ENCODE measurements at places on chromosomes 2 and 18.

- no peak for DNase-seq
These were observed 37.5 kb downstream of the SLC4A3 start for GRCh38 chr2:219664944-219665343.

DNA sequence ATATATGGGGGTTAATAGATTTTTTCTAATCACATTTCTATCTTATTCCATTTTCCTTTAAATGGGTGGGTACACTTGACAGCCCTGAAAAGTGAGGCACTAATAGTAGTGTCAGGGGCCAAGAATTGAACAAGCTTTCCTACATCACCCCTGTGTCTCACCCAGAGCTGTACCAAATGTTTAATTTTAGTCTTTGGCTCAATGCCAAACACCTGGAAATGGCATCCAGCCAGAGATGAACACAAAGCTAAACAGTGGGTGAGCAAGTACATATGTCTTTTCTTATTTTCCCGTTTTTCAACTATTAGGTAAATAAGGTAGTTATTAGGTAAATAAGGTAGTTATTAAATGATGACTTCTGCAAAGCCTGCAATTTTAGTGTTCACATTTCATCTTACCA is 276.3 kb upstream of the ERBB4 start:
- no peak for DNase-seq

- DNase-seq: no peak
These were observed 233.2 kb upstream of the SMAD7 start for GRCh38 chr18:49183921-49184320.

DNA sequence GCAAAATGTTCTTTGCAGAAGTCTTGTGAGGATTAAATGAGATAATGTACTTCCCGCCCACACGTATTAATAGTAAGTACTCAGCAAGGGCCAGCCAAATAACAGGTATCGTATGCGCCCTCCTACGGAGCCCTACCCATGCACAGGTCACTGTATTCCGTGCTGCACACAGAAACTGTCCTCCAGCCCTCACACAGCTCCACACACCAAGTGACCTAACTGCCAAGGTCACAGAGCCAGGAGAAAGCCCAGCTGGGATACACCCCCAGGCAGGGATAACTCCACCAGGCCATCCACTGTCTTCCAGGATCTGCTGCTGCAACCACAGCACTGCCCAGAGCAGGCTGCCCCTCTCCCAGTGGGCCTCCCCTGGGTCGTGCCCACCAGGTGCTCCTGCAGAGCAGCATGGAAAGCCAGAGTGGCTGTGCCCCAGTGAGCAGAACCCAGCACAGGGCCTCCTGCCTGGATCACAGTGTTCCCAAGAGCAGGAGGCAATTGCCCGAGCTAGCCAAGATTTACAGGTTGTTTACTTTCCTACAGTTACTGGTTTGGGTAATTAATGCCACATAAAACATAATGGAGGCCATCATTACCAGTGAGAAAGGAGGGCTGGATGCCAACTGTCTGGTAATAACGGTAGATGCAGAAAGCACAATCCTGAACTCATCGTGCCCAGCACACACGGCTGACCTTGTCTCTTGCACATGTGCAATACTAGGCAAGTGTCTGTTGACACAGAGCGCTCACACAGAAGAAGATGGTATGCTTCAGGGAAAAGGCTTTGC is 24.4 kb downstream of the TFCP2L1 start:
- no peak for DNase-seq

DNA sequence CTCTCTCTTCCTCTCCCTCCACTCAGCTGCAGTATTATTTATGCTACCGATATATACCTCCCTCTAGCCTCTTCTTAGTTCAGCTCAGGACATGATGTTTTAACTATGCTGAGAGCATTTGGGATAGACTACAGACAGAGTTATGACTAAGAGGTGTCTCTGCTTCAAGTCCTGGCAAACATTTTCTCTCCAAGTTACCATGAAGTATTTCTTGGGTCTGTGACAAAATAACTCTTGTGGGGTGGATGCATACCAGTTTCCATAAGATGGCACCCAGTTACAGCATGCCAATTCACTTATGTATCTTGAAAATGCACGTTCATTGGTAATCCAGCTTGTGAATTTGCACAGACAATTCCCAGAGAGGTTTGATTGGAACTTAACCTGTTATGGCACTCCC is 737.6 kb downstream of the SLC4A3 start:
- DNase-seq: peak; percentile 39

DNA sequence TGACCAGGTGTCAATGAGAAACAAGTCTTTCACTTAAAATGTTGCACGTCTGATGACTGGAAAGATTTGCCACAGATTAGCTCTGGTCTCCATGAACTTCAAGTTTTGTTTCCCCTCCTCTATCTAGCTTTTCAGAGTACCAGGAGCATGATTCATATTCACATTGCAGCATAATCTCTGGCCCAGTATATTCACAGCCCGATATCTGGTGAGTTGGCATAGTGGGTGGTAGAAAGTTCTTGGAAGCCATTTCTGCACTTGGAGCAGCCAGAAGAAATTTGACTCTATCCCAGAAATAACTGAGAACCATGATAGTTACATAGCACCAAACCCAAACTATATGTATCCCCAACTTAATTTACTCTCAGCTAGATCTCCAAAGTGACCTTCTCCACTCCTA is 503.9 kb downstream of the PID1 start:
- DNase-seq: peak; percentile 37

- no peak for DNase-seq
These were observed 19.0 kb downstream of the LCT start for GRCh38 chr2:135817951-135818350.

DNA sequence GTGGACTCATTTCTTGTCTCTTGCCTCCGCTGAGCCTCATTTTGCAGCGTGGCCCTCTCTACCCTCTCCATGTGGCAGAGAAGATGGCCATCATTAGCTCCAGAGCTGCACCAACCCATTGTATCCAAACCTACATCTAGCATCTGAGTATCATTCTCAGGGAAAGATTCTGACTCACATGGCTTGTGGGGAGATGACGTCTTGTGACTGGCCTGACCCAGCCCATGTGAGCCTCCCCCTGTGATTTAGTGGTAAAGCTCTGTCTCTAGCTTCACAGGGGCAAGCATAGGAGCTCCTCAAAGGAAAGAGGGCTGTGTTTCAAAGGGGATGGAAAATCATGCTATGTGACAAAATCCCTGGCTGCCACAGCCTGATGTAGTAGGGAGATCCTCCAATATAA is 87.4 kb upstream of the RBMS1 start:
- DNase-seq: no peak

DNA sequence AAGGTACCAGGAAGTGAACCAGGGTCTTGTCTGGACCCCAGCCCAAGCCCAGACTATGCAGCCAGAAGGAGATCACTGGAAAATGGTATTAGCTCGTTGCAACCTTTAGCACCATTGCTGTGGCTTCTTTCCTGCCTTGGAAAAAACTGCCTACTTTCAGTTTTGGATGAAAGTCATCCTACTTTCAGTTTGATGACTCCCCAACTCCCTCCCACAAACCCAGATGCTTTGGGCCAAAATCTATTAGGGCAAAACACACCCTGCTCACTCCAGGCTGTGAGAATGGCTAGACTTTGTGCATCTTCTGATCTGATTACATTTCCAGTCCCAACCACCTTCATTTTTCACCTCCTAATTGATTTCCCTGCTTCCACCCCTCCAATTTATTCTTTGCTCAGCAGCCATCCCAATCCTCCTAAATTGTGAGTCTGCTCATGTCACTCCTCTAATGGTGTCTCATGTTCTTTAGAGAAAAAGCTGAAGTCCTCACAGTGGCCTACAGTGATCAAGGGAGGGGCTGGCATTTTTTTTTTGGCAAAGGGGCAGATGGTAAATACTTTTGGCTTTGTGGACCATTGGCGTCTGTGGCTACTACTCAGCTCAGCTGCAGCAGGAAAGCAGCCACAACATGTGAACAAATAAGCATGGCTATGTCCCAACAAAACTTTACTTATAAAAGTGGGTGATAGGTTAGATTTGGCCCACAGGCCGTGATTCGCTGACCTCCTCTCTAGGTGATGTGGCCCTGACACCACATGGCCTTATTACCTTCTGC is 368.7 kb downstream of the SLC4A3 start:
- DNase-seq: no peak

GRCh38 chr2:25098056-25098455 is 56.2 kb downstream of the EFR3B start:
- DNase-seq: no peak

GRCh38 chr2:68716604-68717304 is 17.9 kb upstream of the ARHGAP25 start:
- DNase-seq: no peak

DNA sequence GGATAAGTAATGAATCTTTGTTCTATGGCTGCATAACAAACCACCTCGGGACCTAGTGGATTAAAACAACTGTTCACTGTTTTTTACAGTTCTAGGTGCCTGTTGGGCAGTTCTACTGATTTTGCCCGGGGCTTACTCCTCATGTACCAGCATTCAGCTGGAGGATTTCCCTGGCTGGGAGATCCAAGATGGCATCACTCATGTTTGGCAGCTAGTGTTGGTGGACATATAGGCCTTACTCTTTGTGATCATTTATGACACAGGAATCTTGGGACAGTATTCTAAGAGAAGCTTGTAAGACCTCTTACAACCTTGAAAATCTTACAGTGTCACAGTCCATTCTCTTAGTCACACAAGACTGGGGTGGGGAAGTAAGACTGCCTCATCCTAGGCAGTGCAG is 4.6 kb downstream of the MARCHF7 start:
- DNase-seq: no peak

- no peak for DNase-seq
These were observed 110.5 kb downstream of the CCDC148 start for GRCh38 chr2:158346032-158346431.

- DNase-seq: peak; percentile 12
These were observed 35.4 kb downstream of the INPP4A start for GRCh38 chr2:98479959-98480524.

DNA sequence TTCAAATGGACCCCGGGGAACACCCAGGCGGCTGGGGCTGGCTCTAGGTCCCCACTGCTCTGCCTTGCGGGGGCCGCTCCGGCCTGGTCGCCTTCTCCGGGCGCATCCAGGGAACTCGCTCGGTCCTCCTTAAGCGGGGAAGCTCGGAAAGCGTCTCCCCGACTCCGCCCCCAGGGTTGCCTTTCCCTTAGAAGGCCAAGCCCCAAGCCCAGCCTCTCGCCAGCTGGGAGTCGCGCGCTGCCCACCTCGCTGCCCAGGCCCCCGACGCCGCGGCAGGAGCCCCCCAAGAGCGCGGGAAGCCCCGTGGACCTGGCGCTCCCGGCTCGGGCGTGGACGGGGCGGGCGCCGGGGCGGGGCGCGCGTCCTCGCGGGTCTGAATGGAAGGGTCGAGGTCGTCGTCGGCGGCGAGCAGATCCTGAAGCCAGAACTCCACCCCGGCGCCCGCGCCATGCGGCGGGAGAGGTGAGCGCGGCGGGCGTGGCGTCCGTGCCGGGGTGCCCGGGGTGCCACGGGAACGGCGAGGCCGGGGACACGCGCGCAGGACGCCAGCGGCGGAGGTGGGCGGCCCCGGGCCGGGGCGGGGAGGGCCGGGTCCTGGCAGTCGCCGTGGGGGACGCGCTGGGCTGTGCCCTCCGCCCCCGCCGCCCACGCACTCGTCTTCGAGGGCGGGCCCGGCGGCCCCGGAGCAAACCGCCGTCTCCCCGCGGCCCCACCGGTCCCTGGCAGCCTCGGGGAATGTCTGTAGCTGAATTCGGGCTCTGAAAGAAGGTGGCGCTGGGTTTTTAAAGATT is at the start of gene BOK:
Gene BOK (plus strand): TSS at position 214 of the 791 bp plus-strand sequence. CDS start 739 bp downstream, outside the sequence.
- DNase-seq: no peak

DNA sequence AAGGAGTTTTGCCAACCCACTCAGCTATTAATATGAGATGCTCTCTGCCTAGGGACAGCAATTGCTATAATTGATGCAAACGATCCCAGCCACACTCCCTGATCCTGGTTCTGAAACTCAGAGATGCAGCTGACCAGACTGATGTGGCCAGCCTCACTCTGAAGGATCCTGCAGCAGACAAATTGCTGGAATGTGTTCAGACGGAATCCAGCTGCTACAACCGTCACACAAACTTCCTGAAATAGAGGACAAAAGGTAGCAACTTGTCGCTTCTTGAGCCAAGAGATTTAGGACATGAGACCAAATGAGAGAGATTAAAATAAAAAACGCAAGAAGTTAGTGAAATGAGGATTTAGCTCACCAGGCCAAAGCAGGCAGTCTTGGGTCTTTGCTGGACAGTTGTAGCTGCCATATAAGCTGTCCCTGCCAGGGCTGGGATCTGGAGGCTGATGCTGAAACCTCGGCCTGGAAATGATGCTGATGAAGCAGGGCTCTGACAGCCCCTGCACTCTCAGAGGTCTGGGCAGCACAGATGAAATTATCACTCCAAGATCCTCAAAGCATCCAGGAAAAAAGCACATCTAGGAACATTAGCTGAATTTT is 8.3 kb upstream of the YWHAQ start:
- no peak for DNase-seq

- DNase-seq: no peak
These were observed 183.2 kb downstream of the EPHA4 start for GRCh38 chr2:221388891-221389290.

DNA sequence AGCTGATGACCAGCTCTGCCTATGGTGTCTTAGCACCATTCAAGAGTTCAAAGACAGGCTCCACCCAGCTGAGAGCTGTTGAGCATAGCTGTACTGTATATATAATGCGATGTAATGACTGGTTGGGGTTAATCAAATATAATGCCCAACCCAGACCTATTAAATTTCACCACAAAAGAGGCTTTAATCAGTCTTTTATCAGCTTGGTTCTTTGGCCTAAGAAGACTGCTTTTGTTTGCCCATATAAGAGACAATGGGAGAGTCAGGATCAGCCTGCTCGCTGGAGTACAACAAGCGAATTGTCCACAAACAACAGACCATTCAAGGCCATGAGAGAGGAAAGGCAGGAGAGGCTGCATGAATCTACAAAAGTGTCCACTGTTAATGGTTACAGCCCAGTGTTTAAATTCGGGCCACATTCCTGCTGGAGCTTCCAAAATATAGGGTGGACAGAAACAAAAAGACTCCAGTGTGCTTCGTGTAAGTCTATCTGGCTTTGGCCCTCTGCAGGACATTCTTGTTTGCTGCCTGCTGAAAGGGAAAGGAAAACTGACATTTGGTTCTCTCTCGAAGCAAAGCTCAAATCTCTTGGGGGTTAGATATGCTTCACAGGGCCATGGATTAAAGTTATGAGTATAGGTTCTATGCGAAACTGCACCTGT is 299.0 kb upstream of the FBXO11 start:
- DNase-seq: no peak

DNA sequence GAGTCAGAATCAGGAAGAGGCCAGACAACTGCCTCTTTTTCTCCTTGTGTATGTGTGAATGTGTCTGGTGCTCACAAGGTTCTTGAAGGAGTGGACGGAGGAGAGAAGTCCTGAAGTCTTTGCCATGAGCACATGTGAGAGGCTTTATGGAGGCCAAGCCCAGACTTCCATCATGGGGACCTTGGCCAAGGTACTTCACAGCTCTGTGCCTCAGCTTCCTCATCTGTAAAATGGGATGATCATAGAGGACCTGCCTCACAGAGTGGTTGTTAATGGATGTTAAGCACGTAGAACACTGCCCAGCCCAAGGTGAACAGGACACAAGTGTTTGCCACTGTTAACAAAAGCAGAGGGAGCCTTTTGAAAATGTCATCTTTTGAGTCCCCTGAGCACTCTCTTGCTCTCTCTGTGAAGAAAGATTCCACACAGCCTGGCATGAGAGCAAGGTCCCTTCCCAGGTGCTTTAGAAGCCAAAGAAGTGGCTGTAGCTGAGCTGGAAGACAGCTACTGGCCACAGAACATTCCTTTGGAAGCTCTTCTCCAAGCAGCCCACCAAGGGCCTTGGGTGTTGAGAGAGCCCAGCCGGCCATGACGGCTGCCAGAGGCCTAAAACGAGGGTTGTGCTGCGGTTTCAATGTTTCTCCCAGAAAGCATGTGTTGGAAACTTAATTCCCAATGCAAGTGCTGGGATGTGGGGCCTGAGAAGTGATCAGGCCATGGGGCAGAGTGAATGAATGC is 41.8 kb upstream of the ASPRV1 start:
- no peak for DNase-seq
